Smooth muscle cell of bladder (primary cell): ENCODE measurements at places on chromosomes 2 and 18. TPM values are rescaled to one million over a fixed set of nuclear protein-coding genes. Genes with fewer than 3 reads are reported as not detected.

The UGT1A10 gene
- total RNA-seq = 0.43 and 0.83 TPM in 2 replicates

The G6PC2 gene
- not detected in 2 replicates for total RNA-seq

The LYPD1 gene
- 2.4 and 3.9 TPM in 2 replicates for total RNA-seq

The TCF23 gene
- not detected in 2 replicates for total RNA-seq

The CAVIN2 gene
- total RNA-seq = 10.4 and 16.4 TPM in 2 replicates

The CCT4 gene
- 133 and 157 TPM in 2 replicates for total RNA-seq

The SATB2 gene
- 17.6 and 19.0 TPM in 2 replicates for total RNA-seq

The ITGB6 gene
- total RNA-seq = not detected in 2 replicates

The KCNE4 gene
- total RNA-seq = 27.2 and 43.9 TPM in 2 replicates

The LMAN1 gene
- total RNA-seq = 236 and 279 TPM in 2 replicates

The ST3GAL5 gene
- 21.4 and 30.2 TPM in 2 replicates for total RNA-seq

The ADRA2B gene
- 0.09 TPM in 1 of 2 replicates, not detected in the other for total RNA-seq

The SERPINB10 gene
- total RNA-seq = not detected in 2 replicates

The NXPH2 gene
- 0.14 TPM in 1 of 2 replicates, not detected in the other for total RNA-seq

The NCKAP5 gene
- total RNA-seq = 1.2 and 4.3 TPM in 2 replicates

The BOLL gene
- not detected in 2 replicates for total RNA-seq

The BOK gene
- 8.4 and 12.9 TPM in 2 replicates for total RNA-seq

The HAUS1 gene
- total RNA-seq = 19.9 and 21.1 TPM in 2 replicates

The FSHR gene
- total RNA-seq = not detected in 2 replicates

The NCKAP1 gene
- total RNA-seq = 93.6 and 129 TPM in 2 replicates

The SERPINB11 gene
- total RNA-seq = not detected in 2 replicates

The ACTG2 gene
- total RNA-seq = 12.3 and 20.1 TPM in 2 replicates

The STARD6 gene
- total RNA-seq = not detected in 2 replicates

The SLC30A3 gene
- under 0.01 TPM in 1 of 2 replicates, not detected in the other for total RNA-seq

The ANKRD30B gene
- under 0.01 and 0.09 TPM in 2 replicates for total RNA-seq

The SLC16A14 gene
- 3.3 and 4.1 TPM in 2 replicates for total RNA-seq

The CHN1 gene
- 10.3 and 12.8 TPM in 2 replicates for total RNA-seq

The SERPINB12 gene
- not detected in 2 replicates for total RNA-seq

The ALLC gene
- not detected in 2 replicates for total RNA-seq

The SCLY gene
- 8.7 and 11.1 TPM in 2 replicates for total RNA-seq

The SLC9A4 gene
- under 0.01 TPM in 1 of 2 replicates, not detected in the other for total RNA-seq
